ENCODE measurements at places on chromosomes 1 and 21.

DNA sequence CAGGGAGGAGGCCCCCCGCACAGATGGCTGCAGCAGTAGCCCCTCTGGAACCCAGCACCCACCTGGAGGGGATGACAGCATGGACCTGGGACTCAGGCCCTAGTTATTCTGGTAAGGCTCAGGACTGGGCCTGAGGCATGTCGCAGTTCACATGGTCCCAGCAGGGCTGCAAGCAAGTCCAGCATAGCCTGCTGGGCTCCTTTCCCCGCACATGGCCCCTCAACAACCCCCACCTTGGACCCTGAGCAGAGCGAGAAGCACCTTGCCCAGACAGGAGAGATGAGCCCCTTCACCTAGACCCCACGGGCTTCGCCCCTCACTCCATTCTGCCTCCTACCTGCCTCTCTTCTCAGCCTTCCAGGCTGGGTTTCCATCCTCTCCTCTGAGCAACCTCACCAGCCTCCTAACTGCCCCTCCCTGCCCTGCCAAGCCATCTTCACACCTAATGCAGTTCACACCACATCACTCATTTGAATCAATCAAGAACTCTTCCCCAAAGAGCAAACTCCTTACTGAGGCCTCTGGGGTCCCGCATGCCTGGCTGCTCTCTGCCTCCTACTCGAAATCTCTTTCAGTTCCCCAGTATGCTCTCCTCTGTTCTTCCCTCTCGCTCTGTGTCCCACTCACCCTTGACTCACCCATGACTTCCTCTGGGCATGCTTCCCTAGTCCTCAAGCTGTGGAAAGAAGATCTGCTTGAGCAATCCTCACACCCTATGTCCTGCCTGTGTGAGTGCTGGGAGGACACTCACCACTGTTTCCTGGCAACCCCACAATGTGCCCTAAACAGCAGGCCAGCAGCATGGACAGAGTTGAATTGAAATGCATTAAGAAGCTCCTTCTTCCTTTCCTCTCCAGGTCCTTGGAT, 9.4 kb upstream of the THEMIS2 start:
- DNase-seq = peak; percentile 88

DNA sequence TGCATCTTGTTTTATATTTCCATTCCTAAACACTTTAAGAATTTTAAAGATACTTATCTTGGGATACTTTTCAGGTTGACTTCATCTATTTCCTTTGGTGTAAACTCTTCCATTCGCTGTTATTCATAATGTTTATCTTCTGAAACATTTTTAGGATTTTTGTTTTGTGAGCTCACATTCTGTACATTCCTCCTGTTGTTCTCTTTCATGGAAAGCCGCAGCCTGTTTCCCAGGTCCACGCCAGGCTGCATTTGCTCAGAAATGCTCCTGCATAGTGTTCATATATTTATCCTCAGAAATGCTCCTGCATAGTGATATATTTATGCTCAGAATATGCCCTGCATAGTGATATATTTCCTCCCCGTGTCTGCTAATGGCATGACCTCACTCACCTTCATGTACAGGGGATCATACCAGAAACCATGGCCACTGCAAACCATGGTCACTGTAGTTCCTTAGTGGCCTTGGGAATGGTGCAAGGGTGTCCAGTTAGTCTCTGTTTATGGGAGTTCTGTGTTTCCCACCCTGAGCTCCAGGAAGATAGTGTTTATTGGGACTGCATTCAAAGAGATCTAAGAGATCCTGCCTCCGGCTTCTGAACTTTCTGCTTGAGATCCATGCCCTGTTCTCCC, 153.9 kb upstream of the GREM2 start:
- no peak for DNase-seq

DNA sequence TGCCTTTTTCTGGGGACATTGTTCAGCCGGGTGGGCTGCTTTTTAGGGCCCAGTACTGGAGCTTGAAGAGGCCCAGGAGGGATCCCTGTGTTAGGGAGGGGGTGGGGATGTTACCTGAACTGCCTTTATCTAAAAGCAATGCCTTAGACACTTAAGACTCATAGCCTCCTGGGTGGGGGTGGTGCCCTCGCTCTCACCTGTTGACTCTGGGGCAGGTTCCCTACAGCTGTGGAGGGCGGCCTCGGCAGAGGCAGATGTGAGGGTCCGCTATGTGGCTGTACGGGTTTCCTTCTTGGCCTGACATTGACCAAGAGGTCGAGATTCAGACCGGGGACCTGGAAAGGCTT, 716 bp downstream of the INAVA start:
- DNase-seq = no peak

- DNase-seq = no peak
Observed at GRCh38 chr1:112325504-112325903, 70.5 kb upstream of the CTTNBP2NL start.

DNA sequence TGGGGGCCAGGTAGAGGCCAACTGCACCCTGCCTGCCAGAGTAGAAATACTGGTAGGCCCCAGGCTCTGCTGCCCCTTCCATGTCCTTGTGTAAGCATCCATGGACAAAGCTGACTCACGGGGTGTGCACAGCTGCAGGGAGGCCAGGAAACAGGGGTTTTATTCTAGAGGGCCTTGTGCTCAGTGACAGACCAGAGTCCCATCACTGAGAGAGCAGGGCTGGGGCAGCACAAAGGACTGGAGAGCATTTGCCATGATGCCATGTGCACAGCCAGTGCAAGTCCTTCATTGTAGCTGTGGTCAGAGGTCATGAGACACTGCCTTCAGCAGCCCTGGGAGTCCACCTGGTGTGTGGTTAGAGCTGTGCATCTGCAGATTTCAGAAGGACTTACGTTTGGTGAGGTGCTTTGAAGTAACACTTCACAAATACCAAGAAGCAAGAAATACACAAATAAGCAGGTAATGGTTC, 8.1 kb downstream of the ARF1 start:
- no peak for DNase-seq

DNA sequence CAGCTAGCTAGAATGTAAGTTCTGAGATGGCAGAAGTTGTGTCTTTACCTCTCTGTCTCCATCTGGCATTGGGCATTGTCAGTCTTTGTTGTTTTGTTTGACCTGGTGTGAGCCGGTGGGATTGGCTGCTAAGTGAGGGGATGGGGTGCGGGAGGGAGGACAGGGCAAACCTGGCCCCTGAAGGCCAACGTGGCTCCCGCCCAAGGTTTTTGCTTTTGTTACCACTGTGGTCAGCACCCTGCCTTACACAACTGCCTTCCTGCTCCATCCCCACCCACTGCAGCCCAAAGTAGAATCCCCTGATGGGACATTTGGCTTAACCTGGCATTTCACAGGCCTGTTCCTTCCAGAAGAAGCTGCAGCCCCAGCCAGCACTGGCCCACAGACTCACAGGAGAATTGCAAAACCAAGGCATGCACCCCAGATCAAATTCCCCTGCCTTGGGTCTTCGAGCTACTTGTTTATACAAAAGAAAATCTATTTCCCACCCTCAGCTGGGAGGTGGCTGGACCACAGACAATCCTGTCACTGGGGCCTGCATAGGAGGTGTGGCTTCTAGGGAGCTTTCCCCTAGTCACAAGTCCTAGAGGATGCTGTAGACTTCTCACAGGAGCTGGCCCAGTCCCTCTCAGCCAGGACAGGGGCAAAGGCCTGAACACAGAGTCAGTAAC, 147.5 kb downstream of the TRABD2B start:
- DNase-seq = no peak

GRCh38 chr1:45196863-45197262, 9.5 kb downstream of the ZSWIM5 start:
- DNase-seq = no peak

DNA sequence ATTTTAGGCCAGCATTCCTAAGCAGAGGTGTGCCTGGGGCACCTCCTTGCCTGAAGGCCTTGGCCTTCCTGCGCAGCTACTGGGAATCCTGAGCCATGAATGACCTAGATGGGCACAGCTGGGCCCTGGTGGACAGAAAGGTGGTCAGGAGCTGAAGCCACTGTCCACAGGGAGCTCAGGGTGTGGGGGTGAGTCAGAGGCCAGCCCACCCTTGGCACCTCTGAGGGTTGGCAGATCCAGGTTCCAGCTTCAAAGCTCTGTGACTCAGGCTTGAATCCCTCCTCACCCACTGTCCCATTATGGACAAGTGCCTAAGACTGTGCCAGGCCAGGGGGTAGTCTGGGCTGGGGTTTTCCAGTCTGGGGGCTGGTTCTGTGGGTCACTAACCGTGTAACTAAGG, 6.4 kb upstream of the EDN2 start:
- no peak for DNase-seq

- no peak for DNase-seq
Observed at GRCh38 chr1:24720152-24720551, 25.1 kb upstream of the CLIC4 start.

- DNase-seq = no peak
Observed at GRCh38 chr1:4345094-4345493, 309.3 kb upstream of the AJAP1 start.

- DNase-seq = no peak
Observed at GRCh38 chr1:223737342-223737741, 25.0 kb downstream of the CAPN2 start.

GRCh38 chr1:167629681-167630567, at the start of gene RCSD1:
RCSD1 (plus strand) TSS chr1:167630232; CDS start chr1:167630424, 192 bp downstream.
- peak; percentile 50 for DNase-seq

DNA sequence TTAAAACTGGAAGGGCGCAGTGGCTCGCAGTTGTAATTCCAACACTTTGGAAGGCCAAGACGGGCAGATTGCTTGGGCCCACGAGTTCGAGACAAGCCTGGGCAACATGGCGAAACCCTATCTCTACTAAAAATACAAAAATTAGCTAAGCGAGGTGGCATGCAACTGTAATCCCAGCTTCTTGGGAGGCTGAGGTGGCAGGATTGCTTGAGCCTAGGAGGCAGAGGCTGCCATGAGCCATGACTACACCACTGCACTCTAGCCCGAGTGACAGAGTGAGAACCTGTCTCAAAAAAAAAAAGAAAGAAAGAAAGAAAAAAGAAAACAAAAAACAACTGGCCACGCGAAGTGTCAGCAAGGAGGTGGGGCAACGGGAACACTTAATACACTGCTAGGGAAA, 6.3 kb downstream of the UBE2G2 start:
- DNase-seq = no peak

- DNase-seq = no peak
Observed at GRCh38 chr1:69129538-69129937, 438.2 kb upstream of the LRRC7 start.

DNA sequence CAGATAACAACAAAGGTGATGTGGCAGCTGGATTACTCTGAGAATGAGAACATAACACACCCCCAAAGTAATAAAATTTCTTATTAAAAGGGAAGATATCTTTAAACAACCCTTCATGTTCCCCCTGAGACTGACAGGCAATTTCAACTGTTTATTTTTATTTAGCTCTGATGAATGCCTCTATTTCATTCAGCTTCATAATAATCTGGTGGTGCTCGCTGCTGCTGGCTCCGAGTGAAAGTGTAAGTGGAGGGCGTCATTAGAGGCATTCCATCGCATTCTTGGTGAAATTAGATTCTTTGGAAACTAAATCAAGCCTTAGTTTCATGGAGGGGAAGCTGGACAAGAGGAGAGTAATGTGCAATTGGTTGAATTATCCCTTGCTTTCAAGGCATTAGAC, 128.9 kb downstream of the GRIK1 start:
- no peak for DNase-seq

- no peak for DNase-seq
Observed at GRCh38 chr1:3671371-3672180, 19.3 kb downstream of the TP73 start.

GRCh38 chr1:98557895-98558294, 103.6 kb upstream of the SNX7 start:
- no peak for DNase-seq

DNA sequence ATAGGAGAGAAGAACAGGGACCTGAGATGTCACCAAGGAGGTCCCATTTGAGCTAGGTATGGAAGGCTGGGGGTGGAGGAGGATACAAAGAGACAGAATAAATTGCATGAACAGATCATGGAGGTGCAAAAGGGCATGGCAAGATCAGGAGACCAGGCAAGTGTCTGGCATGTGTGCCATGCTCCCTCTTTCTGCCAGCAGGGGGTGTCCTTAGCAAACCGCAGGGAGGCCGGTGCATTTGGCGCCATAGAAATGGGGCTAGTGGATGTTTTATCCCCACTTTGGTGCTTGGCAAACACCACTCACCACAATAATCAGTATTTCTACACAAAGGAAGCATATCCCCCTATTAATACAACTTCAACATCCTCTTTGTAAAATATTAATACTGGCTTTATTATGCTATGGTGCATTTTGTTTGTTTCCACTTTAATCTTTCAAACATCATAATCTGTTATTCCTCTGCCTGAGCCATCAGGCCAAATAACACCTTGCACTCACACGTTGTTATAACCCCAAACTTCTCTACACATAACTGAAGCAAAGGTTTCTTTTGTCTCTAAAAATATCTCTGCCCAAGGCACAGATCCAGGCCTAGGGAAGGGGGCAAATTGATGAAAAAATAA, 25.9 kb downstream of the S100A6 start:
- peak; percentile 49 for DNase-seq

- no peak for DNase-seq
Observed at GRCh38 chr1:19815801-19816736, 986 bp upstream of the RNF186 start.

GRCh38 chr21:35475009-35475408, 425.9 kb upstream of the RUNX1 start:
- peak; percentile 14 for DNase-seq

DNA sequence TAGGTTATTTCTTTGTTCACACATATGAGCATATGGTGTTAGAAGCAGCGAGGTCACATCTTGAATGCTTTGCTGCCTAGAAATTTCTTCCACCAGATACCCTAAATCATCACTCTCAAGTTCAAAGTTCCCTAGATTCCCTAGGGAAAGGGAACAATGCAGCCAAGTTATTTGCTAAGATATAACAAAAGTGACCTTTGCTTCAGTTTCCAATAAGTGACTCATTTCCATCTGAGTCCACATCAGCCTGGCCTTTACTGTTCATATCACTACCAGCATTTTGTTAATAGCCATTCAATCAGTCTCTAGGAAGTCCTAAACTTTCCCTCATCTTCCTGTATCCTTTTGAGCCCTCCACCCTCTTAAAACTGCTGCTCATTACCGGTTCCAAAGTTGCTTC, 1502.5 kb downstream of the KCNT2 start:
- no peak for DNase-seq

- no peak for DNase-seq
Observed at GRCh38 chr1:25658791-25659431, 42.3 kb downstream of the MAN1C1 start.

GRCh38 chr1:89615676-89616598, 17.0 kb upstream of the LRRC8C start:
- DNase-seq = no peak

DNA sequence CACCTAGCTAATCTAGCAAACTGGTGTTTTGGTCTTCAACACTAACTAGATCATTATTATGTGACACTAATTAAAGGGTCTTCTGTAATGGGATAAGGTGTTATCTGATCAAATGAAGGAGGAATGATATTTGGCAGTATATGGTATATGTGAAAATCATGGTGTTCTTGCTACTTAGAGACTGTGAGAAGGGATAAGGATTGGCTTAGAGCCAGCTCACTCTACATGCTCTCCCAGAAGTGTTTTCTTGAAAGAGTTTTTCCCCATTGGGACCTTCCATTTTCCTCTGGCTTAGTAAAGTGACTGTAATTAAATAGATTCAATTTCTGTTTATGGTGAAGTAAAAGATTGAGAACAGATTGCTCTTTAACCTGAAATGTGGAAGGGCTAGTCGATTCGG, 71.2 kb upstream of the RGL1 start:
- DNase-seq = no peak

GRCh38 chr1:152533327-152533938, 19.2 kb downstream of the CRCT1 start:
- peak; percentile 54 for DNase-seq

GRCh38 chr1:115499253-115499652, 142.5 kb upstream of the VANGL1 start:
- no peak for DNase-seq
